Activated CD4-positive, alpha-beta memory T cell treated with anti-CD3 and anti-CD28 coated beads for 36 hours (primary cell): ENCODE measurements at places on chromosomes 1 and 21.

DNA sequence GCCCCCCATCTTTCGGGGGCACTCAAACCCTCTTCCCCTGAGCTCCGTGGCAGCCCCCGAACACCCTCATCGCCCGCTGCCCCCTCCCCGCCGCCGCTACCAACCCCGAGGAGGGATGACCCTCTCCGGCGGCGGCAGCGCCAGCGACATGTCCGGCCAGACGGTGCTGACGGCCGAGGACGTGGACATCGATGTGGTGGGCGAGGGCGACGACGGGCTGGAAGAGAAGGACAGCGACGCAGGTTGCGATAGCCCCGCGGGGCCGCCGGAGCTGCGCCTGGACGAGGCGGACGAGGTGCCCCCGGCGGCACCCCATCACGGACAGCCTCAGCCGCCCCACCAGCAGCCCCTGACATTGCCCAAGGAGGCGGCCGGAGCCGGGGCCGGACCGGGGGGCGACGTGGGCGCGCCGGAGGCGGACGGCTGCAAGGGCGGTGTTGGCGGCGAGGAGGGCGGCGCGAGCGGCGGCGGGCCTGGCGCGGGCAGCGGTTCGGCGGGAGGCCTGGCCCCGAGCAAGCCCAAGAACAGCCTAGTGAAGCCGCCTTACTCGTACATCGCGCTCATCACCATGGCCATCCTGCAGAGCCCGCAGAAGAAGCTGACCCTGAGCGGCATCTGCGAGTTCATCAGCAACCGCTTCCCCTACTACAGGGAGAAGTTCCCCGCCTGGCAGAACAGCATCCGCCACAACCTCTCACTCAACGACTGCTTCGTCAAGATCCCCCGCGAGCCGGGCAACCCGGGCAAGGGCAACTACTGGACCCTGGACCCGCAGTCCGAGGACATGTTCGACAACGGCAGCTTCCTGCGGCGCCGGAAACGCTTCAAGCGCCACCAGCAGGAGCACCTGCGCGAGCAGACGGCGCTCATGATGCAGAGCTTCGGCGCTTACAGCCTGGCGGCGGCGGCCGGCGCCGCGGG lies 837 bp downstream of the FOXD3 start:
- DNase-seq, result peak; percentile 59

- DNase-seq, result no peak
These were observed 4.1 kb upstream of the SLC2A1 start for GRCh38 chr1:42962641-42963377.

- DNase-seq, result no peak
These were observed 1.7 kb downstream of the KCNK1 start for GRCh38 chr1:233615571-233615970.

- no peak for DNase-seq
These were observed 8.4 kb upstream of the GALNT2 start for GRCh38 chr1:230058626-230059025.

DNA sequence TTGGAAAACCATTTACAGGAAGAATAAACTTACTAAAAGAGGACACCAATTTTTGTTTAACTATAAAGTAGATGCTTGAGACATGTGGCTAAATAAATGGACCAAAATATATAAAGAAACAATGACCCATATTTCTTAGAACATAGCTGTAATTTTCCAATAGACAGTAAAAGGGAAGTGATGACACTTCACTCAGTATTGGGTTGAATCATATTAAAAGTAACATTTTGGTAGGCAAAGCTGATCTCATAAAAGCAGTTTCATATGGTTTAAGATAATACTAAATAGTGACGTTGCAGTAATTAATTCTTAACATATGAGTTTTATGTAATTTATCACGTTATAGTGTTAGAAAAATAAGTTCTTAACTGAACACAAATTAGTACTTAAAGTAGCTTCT lies 308.9 kb upstream of the RUNX1 start:
- DNase-seq, result no peak

DNA sequence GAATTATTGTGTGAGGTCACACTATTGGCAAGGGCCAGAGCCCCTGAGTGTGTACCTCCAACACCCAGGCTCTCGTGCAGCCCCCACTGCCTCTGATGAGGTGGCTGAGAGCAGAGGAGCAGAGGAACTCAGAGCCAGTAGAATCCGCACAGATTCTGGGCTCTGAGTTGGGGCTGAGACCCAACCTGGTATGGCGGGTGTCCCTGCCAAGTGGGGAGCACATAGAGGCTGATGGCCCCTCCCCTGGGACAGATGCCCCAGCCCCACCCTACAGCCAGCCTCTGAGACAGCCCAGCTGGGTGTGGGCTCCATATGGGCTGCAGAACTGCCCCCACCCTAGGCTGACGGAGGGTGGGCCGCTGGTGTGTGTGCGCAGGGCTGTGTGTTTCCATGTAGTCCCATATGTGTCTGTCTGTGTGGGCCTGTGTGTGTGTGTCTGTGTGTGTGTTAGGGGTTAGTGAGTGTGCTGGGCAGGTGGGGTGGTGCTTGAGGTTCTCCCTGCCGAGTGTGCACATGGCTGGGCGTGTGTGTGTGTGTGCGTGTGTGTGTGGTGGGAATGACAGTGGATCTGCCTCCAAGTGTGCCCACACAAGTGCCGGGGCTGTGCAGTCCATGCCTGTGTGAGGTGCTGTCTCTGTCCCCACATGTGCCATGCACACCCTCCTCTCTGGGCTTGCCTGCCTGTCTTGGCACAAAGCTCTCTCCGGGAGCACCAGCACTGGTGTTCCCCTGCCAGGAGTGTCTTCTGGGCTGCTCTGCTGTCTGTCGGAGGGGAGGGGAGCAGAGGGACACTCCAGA lies 24.4 kb downstream of the FOXO6 start:
- DNase-seq, result no peak

DNA sequence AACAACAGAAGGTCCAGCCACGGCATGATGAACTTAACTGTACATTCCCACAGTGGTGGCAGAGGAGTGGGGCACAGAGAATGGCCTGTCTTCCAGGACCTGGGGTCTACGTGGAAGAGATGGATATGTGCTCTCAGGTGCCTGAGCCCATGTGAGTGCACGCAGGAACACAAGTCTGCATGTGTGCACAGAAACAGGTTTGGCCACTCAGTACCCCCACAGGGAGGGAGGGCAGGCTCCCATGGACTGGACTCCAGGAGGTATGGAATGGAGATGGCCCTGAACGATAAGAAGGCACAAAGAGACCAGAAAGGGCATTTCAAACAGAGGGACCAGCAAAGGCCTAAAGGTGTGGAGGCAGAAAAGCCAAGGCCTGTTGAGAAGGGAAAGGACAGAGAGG lies 10.8 kb downstream of the COL9A2 start:
- DNase-seq, result no peak

DNA sequence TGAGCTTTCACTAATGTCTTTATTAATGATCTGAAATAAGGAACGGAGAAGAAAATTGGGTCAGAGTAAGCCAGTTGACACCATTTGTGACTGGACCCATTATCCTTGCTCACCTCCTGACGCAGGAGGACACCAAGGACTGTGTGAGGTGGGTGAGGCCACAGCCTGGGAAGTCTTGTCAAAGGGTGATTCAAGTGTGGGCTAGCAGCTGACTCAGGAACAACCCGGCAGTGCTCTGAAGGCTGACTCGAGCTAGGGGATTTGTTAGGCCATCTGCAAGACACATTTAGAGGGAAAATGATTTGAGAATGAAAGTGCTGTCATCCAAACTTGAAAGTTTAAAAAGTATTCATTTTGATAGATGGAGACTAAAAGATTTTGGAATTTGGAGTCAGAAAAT lies 21.2 kb downstream of the PRRX1 start:
- no peak for DNase-seq

DNA sequence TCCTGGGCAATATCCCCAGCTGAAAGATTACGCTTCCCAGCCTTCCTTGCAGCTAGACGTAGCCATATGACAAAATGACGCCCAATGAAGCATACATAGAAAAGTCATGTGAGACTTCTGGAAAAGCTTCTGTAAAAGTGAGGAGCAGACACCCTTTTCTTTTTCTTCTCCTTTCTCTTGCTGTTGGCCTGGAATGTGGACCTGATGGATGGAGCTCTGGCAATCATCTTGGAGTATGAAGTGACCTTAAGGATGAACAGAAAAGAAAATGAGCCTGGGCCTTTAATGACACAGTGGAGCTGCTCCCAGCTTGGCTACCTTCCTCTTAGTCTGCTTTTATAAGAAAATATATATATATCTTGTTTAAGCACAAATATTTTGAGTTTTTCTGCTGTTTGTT lies 24.8 kb downstream of the BATF3 start:
- no peak for DNase-seq

- no peak for DNase-seq
These were observed 175.0 kb downstream of the CTH start for GRCh38 chr1:70586046-70586445.

- DNase-seq, result no peak
These were observed 2.0 kb downstream of the LRRC41 start for GRCh38 chr1:46301406-46301807.

DNA sequence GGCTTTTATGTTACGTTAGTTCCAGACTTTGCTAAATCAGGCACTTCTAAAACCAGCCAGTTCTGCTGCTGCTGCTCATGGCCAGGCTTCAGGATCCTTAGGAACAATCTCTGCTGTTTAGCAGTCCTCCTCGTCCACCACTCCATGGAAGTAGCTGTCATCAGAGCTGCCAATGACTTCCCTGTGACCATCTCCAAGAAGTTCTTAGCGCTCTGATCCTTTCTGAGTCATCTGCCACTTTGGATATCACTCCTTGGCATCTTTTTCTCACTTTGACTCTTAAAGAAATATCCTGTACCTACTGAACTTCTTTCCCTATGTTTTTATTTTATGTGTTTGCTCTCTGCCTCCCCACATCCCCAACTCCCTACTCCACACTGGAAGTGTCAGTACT lies 14.7 kb upstream of the IRF2BP2 start:
- no peak for DNase-seq

DNA sequence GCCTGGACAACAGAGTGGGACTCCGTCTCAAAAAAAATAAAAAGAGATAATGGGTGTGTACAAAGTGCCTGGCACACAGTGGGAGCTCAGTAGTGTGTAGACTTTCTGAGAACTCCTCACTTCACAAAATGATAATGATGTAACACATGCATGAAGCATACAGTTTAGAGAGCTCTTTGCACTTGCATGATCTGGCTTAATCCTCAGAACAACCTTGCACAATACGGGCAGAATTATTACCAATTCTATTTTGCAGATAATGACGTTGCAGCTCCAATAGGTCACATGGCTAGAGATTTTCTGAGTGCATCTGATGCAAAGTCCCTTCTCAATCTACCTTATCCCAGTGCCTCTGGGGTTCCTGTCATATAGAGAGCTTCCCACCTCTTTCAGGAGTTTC lies 71.4 kb downstream of the CD247 start:
- no peak for DNase-seq

GRCh38 chr1:30707412-30708360 lies 15.7 kb downstream of the MATN1 start:
- DNase-seq, result peak; percentile 78

DNA sequence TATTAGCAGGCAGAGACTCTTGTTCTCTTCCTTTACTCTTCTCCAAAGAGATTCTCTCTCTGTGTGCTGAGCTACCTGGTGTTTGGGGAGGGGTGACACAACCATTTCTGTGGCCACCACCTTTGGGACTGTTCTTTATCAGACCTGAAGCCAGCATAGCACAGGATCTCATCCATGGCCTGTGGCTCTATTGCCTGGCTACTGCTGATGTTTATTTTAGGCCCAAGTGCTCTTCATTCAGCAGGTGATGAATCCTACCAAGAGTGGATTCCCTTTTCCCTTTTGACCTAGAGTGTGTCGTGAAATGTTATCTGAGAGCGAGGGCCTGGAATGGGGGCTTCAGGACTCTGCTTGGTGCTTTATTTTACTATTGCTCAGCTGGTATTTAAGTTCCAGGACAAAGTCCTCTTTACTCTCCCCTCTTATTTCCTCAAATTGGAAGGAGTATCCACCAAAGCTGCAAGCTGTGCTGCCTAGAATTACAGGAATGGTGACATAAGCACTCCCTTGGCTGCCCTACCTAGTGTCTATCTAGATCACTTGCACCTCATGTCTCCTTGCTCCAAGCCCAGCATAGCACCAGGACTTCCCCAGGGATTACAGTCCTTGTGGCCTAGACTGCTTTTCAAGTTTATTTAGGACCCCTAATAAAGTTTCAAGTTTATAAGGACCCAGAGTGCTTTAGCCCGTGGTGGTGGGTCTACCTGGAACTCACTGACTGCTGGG lies 94.7 kb upstream of the GPR52 start:
- no peak for DNase-seq

DNA sequence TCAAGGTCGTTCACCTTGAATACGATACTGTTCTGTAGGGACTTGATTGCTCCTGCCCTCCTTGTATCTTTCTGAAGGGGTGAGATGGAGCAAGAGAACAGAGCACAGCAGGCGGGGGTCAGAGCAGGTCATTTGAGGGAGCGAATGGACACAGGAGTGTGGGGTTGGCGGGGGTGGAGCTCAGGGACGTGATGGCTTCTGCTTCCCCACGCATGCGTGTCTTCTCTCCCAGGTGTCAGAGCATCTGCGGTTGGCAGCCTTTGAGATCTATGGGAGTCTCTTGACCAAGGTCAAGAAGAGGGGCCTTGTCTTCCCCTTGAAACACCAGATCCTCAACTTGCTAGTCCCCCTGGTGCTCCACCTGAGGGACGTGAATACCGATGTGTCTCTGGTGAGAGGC lies 63.9 kb downstream of the INAVA start:
- DNase-seq, result no peak

GRCh38 chr1:100478816-100479215 lies 59.1 kb upstream of the GPR88 start:
- no peak for DNase-seq

DNA sequence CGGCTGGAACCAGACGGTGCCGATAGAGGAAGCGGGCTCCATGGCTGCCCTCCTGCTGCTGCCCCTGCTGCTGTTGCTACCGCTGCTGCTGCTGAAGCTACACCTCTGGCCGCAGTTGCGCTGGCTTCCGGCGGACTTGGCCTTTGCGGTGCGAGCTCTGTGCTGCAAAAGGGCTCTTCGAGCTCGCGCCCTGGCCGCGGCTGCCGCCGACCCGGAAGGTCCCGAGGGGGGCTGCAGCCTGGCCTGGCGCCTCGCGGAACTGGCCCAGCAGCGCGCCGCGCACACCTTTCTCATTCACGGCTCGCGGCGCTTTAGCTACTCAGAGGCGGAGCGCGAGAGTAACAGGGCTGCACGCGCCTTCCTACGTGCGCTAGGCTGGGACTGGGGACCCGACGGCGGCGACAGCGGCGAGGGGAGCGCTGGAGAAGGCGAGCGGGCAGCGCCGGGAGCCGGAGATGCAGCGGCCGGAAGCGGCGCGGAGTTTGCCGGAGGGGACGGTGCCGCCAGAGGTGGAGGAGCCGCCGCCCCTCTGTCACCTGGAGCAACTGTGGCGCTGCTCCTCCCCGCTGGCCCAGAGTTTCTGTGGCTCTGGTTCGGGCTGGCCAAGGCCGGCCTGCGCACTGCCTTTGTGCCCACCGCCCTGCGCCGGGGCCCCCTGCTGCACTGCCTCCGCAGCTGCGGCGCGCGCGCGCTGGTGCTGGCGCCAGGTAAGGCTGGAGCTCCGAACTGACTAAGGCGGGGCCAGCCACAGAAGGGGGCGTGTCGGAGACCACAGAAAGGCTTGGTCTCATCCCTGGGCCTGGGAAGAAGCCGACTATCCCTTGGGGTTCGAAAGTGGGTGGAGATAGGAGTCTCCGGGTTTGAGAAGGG lies 486 bp downstream of the SLC27A3 start:
- DNase-seq, result peak; percentile 72
